Lower leg skin (tissue), 4 donors: ENCODE measurements at places on chromosomes 7 and 10.
A peak's percentile ranks its signal among the peaks of the same experiment; 100 is the strongest.

GRCh38 chr7:3518546-3518945, 217.5 kb downstream of the SDK1 start:
- no peak for DNase-seq

DNA sequence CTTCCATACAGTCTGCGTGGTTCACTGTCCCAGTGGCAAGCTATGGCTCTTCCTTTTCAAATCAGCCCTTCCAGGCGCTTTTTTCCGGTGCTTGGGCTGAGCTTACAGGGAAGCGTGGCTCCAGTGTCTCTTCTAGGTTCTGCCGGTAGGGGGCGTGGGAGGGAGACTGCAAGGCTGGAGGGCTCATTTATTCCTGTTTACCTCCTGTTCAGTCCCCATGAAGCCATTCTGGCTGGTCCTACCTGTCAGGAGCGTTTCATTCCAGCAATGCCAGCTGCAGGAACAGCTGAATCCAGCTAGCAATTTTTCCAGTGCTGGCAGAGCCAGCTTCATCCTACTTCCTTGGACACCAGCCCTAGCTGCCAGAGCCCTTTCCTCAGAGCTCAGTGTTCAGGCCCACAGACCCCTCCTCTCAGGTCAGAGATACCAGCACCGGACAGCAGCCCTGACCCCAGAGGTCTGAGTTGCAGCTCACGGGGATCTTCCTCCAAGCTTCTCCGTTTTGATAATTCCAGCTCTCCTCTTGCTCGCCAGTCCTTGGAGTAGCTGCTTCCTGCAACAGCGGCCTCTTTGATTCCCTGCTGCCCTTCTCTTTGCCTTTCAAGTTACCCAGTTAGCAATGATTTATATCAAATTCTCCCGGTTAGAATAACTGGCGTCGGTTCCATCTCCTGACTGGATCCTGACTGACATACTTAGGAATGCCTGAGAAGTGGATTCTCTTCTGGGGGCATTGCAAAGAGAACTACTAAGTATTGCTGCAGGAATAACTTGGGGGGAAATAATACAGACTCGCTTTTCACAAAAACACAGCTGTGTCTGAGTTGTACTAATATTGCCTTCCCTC, 129.8 kb downstream of the FRMD4A start:
- no peak for DNase-seq

- no peak for DNase-seq
These were observed 19.4 kb downstream of the SLC26A3 start for GRCh38 chr7:107783648-107784047.

DNA sequence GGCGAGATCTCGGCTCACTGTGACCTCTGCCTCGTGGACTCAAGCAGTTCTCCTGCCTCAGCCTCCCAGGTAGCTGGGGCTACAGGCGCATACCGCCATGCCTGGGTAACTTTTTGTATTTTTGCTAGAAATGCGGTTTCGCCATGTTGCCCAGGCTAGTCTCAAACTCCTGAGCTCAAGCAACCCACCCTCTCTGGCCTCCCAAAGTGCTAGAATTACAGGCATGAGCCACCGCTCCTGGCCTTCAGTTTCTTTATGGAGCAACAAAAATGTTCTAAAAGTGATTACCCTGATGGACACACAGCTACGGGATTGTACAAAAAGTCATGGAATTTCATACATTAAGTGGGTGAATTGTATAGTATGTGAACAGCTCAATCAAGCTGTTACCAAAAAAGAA, 216.0 kb downstream of the CALN1 start:
- DNase-seq: no peak

GRCh38 chr7:129615018-129615417, 3.5 kb downstream of the NRF1 start:
- DNase-seq: no peak

- no peak for DNase-seq
These were observed 9.5 kb upstream of the IDI2 start for GRCh38 chr10:1035201-1035600.

- DNase-seq: no peak
These were observed 196.8 kb downstream of the ADRA2A start for GRCh38 chr10:111273635-111274034.

DNA sequence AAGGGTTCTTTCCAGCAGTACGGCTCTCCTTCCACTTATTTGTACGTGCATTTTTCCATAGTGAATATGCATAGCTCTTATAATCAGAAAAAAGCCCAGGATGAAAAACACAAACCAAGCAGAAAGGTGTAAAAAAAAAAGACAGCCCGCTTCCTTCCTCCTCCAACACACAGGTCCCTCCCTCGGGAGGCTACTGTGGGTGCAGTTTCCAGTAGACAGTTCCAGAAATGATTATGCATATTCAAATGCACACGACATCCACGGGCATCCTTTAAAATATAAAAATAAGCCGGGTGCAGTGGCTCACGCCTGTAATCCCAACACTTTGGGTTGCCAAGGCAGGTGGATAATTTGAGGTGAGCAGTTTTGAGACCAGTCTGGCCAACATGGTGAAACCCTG, 59.9 kb downstream of the TNRC18 start:
- DNase-seq: no peak

- no peak for DNase-seq
These were observed 23.7 kb downstream of the XPNPEP1 start for GRCh38 chr10:109899356-109900331.

- DNase-seq: no peak
These were observed 253.8 kb downstream of the CSTF2T start for GRCh38 chr10:51445588-51445987.

DNA sequence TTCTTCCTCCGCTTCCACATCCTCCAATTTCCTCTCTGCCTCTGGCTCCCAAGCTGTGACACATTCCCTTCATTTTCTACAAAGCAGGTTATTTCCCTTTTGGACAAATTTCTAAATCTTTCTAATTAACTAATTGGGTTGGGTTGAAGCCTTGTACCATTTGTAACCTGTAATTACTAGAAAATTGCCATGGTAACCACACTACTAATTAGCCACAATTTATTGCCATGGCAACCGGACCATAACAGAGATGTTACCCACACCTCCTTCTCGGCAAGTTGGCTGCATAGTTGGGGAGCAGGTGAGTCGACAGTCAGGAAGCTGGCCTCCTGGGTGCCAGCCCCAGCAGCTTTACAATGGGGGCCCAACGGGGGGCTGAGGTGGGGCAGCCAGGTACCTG, 61.6 kb downstream of the GOLGA7B start:
- DNase-seq: no peak

DNA sequence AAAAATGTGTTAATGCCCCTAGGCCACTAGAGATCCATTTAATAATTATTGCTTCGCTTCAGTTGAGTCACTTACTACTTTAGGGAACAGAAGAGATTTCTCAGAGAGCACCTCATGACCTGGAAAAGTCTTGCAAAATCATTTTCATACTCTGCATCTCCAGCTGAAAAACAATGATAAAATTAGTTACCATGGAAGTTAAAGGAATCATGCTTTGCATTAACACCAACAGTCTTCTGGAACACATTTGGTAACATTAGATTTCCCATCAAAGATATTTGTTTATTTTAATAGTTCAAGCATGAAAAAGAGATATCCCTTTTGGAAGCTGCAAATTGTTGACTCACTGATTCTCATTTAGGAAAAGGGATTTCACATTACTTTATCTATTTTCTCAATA, 1.8 kb upstream of the STEAP2 start:
- no peak for DNase-seq

- no peak for DNase-seq
These were observed 16.0 kb downstream of the BMPER start for GRCh38 chr7:33921216-33921938.

DNA sequence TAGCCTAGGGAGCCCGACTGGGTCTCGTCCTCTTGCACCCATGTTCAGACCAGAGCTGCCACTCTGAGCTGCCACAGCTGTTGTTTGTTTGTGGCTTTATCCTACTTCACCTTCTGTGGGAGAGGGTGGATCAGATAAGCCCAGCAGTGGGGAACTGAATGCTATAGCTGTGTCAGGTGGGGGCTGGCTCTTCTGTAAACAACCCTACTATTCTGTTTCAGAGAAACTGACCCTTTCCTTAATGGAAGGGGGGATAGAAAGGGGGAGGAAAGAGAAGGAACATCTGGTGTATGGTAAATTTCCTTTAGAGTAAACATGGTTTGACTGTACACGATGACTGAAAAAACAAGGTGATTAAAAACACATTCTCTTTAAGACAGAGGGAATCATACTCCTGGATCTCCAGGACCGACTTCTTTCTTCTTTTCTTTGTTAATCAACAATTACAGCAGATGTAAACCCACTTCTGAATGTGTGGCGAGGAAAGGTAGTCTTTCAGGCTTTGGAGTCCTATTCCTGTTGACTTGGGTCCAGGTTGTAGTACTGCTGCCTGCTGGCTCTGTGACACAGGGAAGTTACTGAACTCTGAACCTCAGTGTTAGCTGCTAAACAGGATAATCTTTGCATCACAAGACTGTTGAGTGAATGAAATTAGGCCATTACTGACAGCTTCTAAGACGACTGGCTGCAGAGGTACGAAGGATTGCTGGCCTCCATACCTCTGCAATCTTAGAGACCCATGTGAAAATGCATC, 6.0 kb downstream of the PRXL2A start:
- no peak for DNase-seq

GRCh38 chr10:98613446-98613845, 166.7 kb upstream of the HPS1 start:
- no peak for DNase-seq

- no peak for DNase-seq
These were observed 43.0 kb upstream of the CDK1 start for GRCh38 chr10:60735244-60735643.

- no peak for DNase-seq
These were observed 7.5 kb upstream of the KMT2E start for GRCh38 chr7:105006367-105007136.

GRCh38 chr7:96400518-96400917, 78.6 kb upstream of the SLC25A13 start:
- DNase-seq: no peak

DNA sequence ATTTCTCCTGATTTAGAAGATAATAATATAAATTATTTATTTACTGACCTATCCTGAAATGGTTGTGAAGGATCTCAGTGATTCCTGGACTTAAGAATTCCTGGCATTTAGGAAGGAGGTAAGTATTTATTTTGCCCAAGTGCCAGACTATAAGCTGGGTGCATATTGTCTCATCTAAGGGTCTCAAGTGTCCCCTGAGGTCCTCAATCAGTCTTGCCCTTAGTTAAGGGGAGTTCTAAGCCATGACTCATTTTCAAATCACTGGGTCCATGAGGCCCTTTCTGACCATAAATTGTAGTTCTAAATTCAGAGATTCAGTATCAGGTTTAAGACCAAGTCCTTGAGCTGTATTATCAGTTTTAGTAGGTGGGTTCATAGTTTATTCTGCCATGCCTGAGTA, 251.6 kb upstream of the MEOX2 start:
- DNase-seq: no peak

DNA sequence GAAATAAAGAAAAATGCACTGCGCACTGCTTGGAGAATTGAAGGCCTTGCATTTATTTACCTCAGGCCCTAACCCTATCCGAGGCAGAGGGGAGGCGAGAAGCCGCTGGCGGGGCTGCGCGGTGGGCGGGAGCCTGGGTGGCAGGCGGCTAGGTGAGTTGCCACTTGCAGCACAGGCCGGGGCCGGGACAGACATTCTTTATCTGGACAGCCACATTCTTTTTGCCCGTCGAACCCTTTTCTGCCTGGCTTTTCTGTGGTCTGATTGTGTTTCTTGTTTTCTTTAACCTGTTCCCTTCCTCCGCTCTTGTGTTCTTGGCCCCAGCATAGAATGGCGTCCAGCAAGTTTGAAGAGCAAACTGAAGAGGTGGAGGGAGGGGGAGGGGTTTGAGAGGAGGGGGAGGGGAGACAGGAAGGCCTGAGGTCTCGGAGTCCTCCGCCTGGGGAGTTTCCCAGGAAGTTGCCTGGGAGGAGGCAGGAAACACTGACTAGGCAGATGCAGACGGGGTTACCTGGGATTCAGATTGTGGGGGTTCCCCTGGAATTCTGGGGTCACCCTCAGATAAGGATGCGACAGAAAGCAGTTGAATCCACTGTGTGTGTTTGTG, 5.1 kb downstream of the SHH start:
- no peak for DNase-seq

GRCh38 chr10:69912589-69912988, 110.9 kb downstream of the COL13A1 start:
- DNase-seq: no peak

GRCh38 chr7:133853706-133854276, 273.3 kb upstream of the LRGUK start:
- DNase-seq: peak; percentile 48

DNA sequence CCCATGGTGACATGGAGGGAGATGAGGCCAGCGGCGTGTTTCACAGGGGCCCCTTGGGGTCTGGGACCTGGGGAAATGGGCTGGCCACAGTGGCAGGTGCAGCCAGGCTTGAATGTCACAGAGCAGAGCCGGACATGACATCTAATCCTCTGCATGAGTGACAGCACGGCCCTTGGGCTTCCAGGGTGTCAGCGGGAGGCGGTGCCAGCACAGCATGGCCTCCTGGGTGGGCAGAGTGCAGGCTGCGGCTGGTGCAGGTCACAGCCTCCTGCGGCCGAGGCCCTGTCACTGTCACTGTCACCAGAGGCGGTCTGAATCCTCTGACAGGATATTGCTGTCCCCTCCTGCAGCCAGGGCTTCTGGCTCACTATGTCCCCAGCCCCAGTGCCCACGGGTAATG, 18.2 kb downstream of the BHLHA15 start:
- DNase-seq: no peak

DNA sequence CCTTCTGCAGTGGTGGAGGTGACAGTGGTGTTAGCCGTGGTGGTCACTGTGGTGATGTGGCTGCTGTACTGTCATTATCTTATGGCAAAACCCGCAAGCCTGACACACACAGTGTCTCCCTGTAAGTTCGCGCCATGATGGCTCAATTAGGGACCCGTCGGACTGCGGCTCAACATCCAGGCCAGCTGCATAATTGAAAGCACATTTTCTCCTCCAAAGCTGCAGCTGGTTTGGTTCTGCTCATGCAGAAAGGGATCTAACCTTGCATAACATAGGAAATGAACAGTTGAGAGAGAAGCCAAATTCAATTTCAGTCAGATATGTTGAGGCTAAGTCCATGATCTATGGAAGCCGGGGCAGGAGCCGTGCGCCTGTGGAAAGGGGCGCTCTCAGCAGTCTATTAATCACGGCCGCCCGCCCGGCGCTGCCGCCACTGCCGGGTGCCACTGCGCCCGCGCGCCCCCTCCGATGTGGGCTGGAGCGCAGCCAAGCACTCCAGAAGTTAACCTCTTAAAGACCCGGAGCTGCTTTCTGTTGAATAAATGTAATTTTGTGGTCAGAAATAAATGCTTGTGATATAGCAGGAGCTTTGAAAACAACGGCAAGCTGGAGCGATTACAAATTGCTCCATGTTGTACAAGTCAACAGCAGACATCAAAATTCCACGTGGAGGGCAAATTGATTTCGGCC, 227.7 kb downstream of the CUX1 start:
- DNase-seq: peak; percentile 83

- no peak for DNase-seq
These were observed 90.9 kb downstream of the DLG5 start for GRCh38 chr10:77835669-77836086.

- DNase-seq: no peak
These were observed 154.3 kb upstream of the SEMA3D start for GRCh38 chr7:85341121-85341520.

DNA sequence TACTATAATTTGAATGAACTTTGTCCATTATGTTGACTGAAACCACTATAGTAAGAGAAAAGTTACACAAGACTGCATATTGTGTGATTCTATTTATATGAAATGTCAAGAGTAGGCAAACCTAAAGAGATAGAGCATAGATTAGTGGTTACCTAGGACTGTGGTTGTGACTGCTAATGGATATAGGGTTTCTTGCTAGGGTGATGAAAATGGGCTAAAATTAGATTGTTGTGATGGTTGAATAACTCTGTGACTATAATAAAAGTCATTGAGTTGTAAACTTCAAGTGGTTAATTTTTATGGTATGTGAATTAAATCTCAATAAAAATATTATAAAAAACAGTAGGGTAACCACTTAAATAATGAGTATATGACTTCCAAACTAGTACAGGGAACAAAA, 142.9 kb upstream of the AHR start:
- DNase-seq: no peak
